ENCODE measurements at places on chromosomes 2 and 18. TPM values are rescaled to one million over a fixed set of nuclear protein-coding genes. Genes with fewer than 3 reads are reported as not detected.

The GFPT1 gene
- total RNA-seq, result 36.4 TPM

The ALPP gene
- not detected for total RNA-seq

The ABHD1 gene
- not detected for total RNA-seq

The ANKRD30B gene
- not detected for total RNA-seq

The COLEC12 gene
- total RNA-seq, result 115 TPM

The HNMT gene
- total RNA-seq, result 23.3 TPM

The REG1B gene
- not detected for total RNA-seq

The GNAL gene
- 2.2 TPM for total RNA-seq

The MREG gene
- 2.7 TPM for total RNA-seq

The RSAD2 gene
- 0.37 TPM for total RNA-seq

The ANKMY1 gene
- 11.0 TPM for total RNA-seq

The LTBP1 gene
- total RNA-seq, result 340 TPM

The RAB17 gene
- total RNA-seq, result not detected

The MERTK gene
- 0.39 TPM for total RNA-seq

The SS18 gene
- total RNA-seq, result 97.2 TPM

The SIX3 gene
- total RNA-seq, result 0.39 TPM
